Hindlimb muscle (tissue), 1 donor: ENCODE measurements at places on chromosomes 2 and 18. TPM values are rescaled to one million over a fixed set of nuclear protein-coding genes. Genes with fewer than 3 reads are reported as not detected.

GNAL gene
- polyA plus RNA-seq: 2.3 TPM

DCDC2C gene
- polyA plus RNA-seq: 0.46 TPM

SLC4A3 gene
- 12.8 TPM for polyA plus RNA-seq

LRP1B gene
- polyA plus RNA-seq: 3.7 TPM

DNA sequence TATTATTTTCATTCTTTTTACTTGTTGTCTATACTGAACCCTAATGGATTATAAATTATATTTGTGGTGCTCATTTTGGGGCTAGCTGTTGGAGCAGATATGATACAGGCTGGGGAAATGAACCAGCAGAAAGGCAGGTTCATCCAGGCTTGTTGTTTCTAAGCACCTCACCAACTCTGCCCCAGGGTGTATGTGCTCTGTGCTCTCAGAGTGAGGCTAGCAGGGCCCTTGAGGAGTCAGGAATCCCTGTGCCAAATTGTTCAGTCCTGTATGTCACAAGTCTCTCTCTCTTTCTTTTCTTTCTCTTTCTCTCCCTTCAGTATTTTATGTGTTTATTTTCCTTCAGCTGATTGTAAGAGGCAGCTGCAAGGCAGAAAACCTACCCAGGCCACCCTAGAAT lies 181.1 kb upstream of the DPP10 start:
- DNase-seq: no peak

- no peak for DNase-seq
These were observed 294.3 kb downstream of the HRH4 start for GRCh38 chr18:24754583-24755253.

GRCh38 chr18:65788373-65788772 lies 37.6 kb downstream of the CDH7 start:
- no peak for DNase-seq

DNA sequence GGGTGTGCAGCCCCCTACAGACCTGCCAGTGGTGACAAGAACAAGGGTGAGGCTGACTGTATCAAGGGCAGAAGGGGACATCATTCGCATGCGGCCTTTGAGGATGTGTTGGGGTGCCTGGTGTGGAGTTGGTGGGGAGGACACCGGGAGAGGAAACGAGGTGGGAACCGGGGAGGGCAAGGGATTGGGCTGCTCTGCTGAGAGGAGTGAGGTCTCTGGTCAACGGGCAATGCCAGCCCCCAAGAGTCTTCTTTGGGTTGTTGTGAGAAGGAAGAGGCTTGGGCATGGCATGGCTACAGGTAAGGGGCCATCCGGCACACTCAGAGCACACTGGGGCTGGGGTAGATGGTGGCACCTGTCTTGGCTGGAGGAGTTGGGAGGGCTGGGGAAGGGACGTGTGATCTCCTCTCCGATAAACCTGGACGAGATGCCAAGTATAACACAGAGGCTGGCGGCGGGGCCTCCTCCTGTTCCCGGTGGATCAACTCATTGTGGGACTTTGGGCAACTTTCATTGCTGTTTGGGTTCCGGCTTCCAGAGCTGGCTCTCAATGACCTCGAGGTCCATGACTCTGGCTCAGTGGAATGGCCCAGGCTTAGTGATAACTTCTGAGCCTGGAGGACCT lies 37.0 kb downstream of the KCNF1 start:
- DNase-seq: no peak

GRCh38 chr2:212448698-212449097 lies 89.9 kb downstream of the ERBB4 start:
- no peak for DNase-seq

- DNase-seq: no peak
These were observed 220.3 kb upstream of the NRP2 start for GRCh38 chr2:205461678-205462665.

DNA sequence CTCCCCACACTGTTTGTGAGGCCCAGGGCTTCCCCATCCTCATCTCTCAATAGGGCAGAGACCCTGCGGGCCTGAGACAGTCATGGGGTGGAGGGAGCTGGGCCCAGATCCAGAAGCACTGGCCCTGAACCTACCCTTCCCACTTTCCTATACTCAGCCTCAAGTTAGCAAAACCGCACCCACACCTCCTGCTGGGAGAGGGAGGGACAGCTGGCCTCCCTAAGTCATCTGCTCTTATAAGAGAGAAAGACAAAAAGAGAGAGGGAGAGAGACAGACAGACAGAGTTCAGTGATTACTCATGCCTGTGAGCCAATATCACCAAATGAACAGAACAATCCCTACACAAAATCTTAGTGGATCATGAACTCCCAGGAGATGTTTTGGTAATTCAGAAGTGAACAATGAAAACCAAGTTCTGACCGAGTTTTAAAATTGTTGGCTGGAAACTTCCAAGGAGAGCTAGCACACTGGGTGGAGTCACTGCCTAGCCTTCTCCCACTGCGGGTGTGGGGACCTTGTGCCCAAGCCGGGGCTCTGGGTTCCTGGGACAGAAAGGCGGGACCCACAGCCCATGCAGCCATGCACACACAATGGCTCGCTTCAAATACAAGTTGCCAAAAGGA lies 130.5 kb downstream of the PXDN start:
- DNase-seq: no peak

DNA sequence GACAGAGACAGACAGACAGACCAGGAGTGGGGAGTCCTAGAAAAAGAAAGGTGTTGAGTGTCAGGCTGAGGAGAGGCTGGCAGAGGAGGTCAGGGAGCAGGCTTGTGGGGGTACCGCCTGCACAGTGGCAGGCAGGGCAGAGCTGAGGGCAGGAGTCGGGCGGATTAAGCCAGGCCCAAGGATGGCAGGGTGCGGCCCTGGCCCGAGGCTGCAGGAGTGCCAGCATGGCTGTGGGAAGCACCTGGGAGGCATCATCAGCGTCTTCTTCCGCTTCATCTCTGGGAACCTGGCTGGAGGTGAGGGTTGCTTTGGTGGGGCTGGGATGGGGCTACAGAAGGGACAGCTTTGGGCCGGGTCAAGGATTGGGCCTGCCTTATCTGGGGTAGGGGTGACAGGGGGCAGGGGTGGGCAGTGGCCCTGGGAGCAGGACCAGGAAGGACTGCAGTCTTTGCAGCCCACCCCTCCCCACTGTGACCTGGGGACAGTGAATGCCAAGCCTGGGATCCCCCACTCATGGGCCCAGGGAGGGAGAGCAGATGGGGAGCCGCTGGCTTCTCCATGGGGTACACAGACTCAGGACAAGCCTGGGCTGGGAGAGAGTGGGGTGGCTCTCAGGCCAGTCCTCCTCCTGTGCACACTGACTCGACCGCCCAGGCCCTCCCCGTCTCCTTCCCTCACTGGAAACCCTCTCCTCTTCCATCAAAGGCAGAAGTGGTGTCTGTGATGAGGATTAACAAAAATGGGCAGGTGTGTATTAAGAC lies 20.7 kb downstream of the KCNIP3 start:
- no peak for DNase-seq

- no peak for DNase-seq
These were observed 23.5 kb downstream of the PTPN2 start for GRCh38 chr18:12860530-12860929.

GRCh38 chr2:127100251-127101047 lies 6.5 kb downstream of the BIN1 start:
- no peak for DNase-seq
